A549 (cell line): ENCODE measurements at places on chromosomes 16 and 17. TPM values are rescaled to one million over a fixed set of nuclear protein-coding genes. Genes with fewer than 3 reads are reported as not detected.
A peak's percentile ranks its signal among the peaks of the same experiment; 100 is the strongest.

Gene CES3
- 2.1 to 2.7 TPM (median 2.3 TPM) in 3 replicates for polyA plus RNA-seq

DNA sequence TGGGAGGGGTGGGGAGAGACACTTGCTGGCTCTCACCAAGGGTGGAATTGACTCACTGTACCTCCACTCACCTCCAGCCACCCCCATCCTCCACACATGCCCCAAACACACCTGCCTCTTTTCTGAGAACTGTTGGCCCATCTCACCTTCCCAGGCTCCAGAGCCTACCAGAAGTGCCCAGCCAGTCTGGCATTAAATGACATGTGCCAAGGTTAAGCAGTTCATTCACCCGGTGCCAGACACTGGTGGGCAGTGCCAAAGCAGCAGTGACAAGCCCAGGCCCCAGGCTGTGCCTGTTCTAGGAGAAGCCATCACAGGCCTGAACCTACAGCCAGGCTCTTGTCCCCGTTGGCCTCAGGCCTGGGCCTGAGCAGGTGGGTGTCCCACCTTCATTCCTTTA lies 11.2 kb downstream of the MVP start:
- DNase-seq = no peak

GRCh38 chr17:30191072-30191471 lies 44.4 kb downstream of the SLC6A4 start:
- DNase-seq = no peak

DNA sequence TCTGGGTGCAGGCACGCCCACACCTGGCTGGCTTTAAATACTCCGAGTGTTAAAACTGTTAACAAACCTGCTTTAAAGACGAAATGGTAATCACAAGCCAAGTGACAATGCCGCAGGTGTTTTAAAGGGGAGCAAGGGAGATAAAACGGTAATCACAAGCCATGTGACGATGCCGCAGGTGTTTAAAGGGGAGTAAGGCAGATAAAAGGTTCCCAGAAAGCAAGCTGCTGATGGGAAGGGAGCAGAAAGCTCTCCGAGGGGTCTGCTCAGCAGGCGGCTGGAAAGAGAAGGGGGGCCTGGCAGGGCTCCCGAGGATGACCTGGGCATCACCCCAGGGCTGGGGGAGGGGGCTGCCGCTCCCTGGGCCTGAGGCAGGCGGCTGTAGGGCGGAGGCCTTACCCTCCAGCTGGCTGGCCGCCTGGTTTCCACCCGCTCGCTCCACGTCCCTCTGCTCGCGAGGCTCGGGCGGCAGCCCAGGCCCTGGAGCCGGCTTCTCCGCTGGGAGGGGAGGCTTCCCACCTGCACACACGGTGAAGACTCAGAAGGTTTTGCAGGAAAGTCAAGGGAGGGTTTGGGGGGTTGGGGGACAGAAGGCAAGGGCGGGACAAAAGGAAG lies 12.1 kb downstream of the NDUFAF8 start:
- no peak for DNase-seq

DNA sequence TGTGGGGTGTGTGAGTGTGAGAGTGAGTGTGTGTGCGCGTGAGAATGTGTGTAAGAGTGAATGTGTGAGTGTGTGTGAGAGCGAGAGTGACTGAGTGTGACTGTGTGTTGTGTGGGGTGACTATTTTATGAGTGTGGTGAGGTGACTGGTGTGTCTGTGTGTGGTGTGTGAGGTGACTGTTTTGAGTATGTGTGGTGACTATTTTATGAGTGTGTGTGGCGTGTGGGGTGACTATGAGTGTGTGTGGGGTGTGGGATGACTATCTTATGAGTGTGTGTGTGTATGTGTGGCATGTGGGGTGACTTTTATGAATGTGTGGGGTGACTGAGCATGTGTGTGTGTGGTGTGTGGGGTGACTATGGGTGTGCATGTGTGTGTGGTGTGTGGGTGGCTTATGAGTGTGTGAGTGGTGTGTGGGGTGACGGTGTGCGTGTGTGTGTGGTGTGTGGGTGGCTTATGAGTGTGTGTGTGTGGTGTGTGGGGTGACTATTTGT lies 152.9 kb upstream of the PLCG2 start:
- no peak for DNase-seq

- DNase-seq = no peak
Observed at GRCh38 chr17:45042346-45043120, 8.9 kb downstream of the DCAKD start.

GRCh38 chr16:11232852-11233726 lies 22.9 kb downstream of the SOCS1 start:
- no peak for DNase-seq

Gene ARHGDIG
- 1.3 to 1.9 TPM (median 1.4 TPM) in 3 replicates for polyA plus RNA-seq

- peak; percentile 45 for DNase-seq
Observed at GRCh38 chr16:28549301-28549899, 4.3 kb upstream of the SGF29 start.

- no peak for DNase-seq
Observed at GRCh38 chr16:65244787-65245186, 122.9 kb upstream of the CDH11 start.

GRCh38 chr16:6081320-6081976 lies 983.9 kb upstream of the EEF2KMT start:
- DNase-seq = peak; percentile 27

Gene MRPL38
- polyA plus RNA-seq = 102 to 105 TPM (median 104 TPM) in 3 replicates

DNA sequence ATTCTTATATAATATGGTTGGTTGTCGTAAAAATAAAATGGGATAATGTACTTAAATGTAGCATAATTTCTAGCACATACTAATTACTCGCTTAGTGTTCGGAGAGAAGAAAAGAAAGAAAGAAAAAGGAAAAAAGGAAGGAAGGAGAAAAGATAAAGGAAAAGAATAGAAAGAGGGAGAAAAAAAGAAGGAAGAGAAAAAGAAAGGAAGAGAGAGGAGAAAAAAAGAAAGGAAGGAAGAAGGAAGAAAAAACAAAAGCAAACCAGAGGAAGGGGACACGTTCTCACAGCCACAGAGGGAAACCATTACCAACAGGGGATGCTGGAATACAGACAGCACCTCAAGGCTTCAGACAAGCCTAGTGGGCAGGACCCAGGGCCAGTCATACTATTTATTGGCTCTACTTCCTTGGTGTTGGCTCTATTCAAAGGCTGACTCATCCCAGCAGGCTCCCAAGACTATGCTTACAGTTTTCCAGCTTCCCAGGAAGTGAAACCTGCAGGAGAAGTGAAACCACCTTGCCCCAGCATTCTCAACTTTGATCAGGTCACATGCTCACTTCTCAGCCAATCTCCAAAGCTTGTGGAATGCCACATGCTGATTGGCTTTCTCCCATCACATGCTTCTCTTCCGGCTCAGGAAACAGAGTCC lies 273.5 kb upstream of the IRX5 start:
- no peak for DNase-seq
